Renal cortical epithelial cell (primary cell): ENCODE measurements at places on chromosomes 11 and 22. TPM values are rescaled to one million over a fixed set of nuclear protein-coding genes. Genes with fewer than 3 reads are reported as not detected.
A peak's percentile ranks its signal among the peaks of the same experiment; 100 is the strongest.

APOL3 gene
- 4.0 and 10.4 TPM in 2 replicates for total RNA-seq

ANKK1 gene
- 0.15 TPM in 1 of 2 replicates, not detected in the other for total RNA-seq

NRIP3 gene
- total RNA-seq = 2.7 and 16.8 TPM in 2 replicates

PHLDA2 gene
- 2.0 and 4.9 TPM in 2 replicates for total RNA-seq

SLC22A12 gene
- not detected in 2 replicates for total RNA-seq

DEPDC7 gene
- total RNA-seq = 3.3 and 7.0 TPM in 2 replicates

RIC3 gene
- 2.4 and 6.1 TPM in 2 replicates for total RNA-seq

SMCO4 gene
- 15.6 and 17.5 TPM in 2 replicates for total RNA-seq

KIRREL3 gene
- total RNA-seq = 0.10 and 7.6 TPM in 2 replicates

NXPE4 gene
- not detected in 2 replicates for total RNA-seq

RASL10A gene
- total RNA-seq = 0.15 TPM in 1 of 2 replicates, not detected in the other

GLYATL1 gene
- total RNA-seq = 2.8 and 5.0 TPM in 2 replicates

DNA sequence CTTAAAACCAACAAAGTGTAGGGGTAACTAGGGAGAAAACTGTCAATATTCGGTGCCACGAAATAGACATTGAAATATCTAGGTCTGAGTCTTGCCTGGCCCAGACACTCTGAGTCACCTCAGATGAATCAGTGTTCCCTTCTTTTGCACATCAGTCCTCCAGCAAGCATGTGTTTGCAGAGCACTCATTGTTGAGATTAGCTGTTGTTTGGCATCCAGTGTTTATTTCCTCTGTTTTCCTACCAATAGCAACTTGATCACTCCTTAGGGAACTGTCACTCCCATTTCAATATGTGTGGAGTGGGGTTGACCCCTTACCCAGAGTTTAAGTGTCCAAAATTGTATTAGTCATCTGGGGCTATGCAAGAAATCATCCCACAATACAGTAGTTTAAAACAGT is 4.7 kb upstream of the ASCC2 start:
- peak; percentile 96 for DNase-seq

GRCh38 chr11:104073950-104074705 is 37.7 kb downstream of the DDI1 start:
- DNase-seq = peak; percentile 4

DNA sequence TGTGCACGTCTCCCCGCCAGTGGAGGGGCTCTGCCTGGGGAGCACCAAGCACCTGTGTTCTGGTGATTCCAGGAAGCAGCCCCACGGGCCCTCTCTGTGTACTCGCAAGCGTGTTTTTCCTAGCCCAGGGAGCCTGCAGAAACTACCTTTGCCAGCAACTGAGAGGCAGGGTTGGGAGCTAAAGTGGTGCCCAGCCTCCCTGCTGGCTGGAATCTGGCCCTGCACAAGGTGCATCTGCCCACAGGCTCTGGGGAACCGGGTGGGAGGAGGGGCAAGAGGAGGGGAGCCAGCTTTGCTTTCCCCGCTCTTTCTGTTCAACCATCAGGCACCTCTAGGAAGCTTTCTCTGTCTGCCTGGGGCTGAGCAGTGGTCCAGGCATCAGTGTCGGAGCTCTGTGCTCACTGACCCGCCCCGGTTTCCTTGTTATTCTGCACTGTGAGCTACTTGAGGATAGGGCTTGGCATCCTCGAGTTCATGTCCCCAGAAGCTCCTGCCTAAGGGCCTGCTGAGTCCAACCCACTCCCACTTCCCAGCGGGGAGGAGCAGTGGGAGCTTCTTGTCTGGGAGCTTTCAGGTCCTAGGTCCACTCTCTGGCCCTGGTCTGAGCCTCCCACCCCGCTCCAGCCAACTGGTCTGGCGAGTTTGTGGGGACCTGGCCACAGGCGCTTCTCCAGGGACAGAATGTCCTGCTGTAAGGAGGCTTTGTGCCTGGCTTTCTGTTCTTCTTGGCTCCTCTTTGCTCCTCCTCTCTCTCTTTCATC is 14.9 kb downstream of the DAGLA start:
- peak; percentile 51 for DNase-seq

GRCh38 chr22:39144101-39144767 is 8.2 kb downstream of the CBX7 start:
- no peak for DNase-seq

GRCh38 chr11:33900159-33900840 is 8.4 kb upstream of the LMO2 start:
- DNase-seq = no peak

- no peak for DNase-seq
These were observed 551.0 kb downstream of the OPCML start for GRCh38 chr11:132981131-132981956.

GRCh38 chr11:18706330-18707243 is 8.0 kb downstream of the TMEM86A start:
- peak; percentile 54 for DNase-seq

DNA sequence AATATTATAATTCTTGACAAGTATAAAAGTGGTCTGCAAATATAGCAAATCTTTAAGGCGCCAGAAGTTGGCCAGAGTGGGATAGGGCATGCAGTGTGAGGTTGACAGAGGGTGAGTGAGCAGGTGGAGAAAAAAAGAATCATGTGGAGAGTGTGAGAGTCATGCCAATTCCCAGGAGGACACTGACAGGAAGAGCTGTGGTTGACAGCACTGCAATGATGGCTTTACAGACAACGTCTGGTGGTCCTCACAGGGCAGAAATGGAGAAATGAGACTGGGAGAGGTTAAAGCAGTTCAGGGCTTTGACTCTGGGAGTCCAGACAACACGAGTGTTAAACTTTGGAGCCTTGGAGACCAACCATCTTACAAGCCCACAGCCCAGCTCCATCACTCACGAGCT is 34.9 kb downstream of the SERPIND1 start:
- no peak for DNase-seq

DNA sequence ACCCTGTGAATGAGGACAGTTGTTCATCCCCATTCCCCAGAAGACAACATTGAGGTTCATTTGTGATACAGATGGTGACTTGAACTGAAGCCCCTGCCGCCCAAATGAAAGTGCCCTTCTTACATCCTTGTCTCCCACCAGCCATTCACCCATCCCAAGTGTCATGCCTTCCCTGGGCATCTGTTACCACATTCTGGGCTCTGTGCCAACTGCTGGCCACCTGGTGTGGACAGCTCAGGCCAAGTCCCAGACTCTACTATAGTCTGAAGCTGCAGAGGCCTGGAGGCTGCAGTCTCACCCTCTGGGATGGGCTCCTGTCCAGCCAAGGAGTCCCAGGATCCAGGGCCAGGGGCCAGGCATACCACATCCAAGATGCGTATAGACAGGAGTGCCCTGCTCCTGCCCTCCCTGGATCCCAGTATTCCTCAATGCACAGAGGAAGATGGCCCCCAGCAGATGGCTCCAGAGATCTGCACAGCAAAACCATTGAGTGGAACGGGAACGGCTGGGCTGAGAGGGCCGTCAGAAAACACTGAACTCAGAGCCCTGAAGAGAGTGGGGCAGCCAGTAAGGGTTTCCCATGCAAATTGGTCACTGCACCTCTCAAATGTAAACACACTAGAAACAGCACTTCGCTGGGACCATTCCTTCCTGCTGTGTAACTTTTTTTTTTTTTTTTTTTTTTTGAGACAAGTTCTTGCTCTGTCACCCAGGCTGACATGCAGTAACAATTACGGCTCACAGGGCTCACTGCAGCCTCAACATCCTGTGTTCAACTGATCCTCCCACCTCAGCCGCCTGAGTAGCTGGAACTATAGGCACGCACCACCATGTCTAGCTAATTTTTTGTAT is 22.8 kb downstream of the ARRB1 start:
- DNase-seq = peak; percentile 81

- no peak for DNase-seq
These were observed 56.0 kb downstream of the JAM3 start for GRCh38 chr11:134124660-134125451.

- no peak for DNase-seq
These were observed 286.7 kb downstream of the MN1 start for GRCh38 chr22:27514601-27515523.

GRCh38 chr11:2590131-2590964 is 109.4 kb downstream of the KCNQ1OT1 start:
- no peak for DNase-seq

DNA sequence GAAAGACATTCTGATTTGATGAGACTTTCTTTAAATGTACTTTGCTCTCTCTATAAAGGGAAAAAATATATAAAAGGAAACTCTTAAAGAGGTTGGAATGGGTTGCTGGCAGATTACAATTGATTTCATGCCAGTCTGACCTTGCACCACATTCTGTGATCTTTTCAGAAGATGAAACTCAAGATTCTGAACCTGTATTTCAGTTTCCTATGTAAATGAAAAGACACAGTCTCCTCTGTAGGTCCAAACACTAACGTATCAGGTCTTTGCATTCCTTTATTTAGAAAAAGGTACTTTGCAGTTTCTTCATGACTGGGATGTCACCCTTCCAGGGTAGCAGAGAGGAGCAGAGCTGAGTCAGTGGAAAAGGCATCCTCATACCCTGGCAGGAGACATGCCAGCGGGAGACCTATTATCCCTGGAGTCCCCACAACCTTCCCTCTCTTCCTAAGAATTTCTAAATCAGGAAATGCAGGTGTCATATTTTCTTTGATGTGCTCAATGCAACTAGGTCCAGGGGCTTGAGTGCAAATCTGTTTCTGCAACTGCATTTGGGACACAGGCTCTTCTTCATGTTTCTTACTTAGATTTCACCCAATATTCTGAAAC is 282.6 kb downstream of the CADM1 start:
- no peak for DNase-seq

GRCh38 chr11:61011950-61012736 is 40.7 kb downstream of the CD6 start:
- DNase-seq = no peak

- peak; percentile 68 for DNase-seq
These were observed 38.2 kb downstream of the OR10A6 start for GRCh38 chr11:7892840-7893254.

DNA sequence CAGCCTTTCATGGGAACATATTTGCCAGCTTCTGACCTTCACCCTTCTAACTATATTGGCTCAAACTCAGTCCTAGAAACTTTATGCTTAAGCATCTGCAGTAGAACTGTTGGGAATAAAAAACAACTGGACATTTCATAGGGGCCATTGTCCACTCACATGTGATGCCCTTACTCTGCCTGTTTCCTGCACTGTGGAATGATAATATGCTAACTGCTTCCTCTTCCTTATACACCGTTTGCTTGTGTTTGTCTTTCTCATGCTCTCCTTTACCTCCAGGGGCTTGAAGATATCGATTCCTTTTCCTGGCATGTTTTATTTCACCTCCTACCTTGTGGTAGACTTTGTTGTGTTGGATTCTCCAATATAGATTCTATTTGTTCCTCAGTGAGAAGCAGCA is 333.0 kb upstream of the DDI1 start:
- no peak for DNase-seq

DNA sequence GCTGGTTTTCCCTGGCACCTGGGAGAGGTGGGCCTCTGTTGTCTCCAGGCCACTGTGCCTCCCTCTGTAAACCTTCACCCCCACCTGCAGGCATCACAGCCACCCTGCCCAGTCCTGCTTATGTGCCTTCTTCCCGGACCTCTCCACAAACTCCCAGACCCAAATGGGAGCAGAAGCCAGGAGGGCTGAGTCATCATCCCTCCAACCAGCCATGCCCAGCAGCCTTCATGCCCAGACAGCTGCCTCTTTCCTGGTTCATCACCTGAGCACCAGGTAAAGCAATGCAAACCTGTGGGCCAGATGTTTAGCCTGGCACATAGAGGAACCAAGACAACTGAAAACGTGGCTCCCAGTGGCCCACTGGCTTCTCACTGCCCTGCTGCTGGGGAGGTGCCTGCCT is 2.1 kb upstream of the TMPRSS4 start:
- DNase-seq = peak; percentile 46

DNA sequence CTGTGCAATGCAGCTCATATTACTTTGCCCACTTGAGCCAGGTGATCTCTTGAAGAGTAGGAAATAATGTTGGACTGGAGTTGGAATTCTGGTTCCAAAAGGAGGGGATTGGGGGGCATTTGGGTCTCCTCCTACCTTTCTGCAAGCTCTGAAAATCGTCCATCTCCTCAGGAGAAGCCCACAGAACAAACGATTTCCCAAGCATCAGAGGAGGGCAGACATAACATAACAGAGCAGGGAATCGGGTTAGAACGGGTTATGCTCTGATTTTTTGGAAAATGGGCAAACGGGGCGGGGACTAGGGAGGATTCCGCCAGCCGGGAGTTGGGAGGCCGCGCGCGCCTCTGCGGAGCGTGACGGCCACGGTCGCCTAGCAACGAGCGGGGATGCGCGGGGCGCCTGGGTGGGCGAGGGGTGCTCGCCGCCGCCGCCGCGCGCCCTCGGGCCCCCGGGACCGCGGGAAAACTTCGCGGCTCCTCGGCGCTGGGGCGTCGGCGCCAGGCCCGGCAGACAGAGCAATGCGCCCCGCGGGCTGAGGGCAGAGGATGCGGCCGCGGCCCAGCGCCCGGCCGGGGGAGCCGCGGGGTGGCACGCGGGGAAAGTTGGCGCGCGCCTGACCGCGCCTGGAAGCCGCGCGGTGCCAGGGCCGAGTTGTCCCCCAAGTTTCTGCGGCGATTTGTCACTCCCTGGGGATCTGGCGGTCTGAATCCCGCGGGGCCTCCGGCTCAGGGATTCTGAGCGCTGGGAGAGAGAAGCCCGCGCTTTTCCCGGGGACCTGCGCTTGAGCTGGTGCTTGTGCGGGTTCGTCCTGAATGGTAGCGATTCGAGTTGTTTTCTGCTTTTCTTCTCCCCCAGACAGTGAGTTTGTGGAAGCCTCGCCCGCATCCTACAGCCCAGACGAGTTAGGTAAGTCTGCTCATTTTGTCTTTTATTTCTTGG is 27.8 kb upstream of the AMOTL1 start:
- no peak for DNase-seq

DNA sequence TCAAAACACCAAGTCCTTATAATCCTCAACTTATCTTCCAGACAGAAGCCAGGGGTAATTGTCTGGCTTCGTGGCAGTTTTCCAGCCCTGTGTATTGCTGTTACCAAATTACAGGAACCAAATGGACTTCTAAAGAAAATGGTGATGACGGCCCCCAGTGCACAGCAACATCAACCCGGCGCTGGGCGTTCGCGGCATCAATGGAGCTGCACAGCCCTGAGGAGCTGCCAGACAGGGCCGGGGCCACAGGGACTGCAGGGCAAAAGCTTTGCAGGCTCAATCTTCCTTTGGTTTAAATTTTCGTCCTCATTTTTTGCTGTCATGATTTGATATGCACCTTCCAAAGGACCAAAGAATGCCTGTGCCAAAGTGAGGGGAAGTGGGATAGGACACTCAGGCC is 292.5 kb downstream of the BRD1 start:
- no peak for DNase-seq

- no peak for DNase-seq
These were observed 229.2 kb upstream of the MTNR1B start for GRCh38 chr11:92740276-92740675.
